Body of pancreas (tissue), 4 donors: ENCODE measurements at places on chromosomes 3 and 15. TPM values are rescaled to one million over a fixed set of nuclear protein-coding genes. Genes with fewer than 3 reads are reported as not detected.

The TRIM69 gene
- total RNA-seq: 2.9 TPM

GRCh38 chr15:40424483-40425115, 16.2 kb upstream of the BAHD1 start:
- H3K27ac ChIP-seq: no peak overlapping the region
- DNase-seq: no peak
- H3K4me1 ChIP-seq: peaks cover 27% of the 10 kb centered on the region
- no peaks in the 10 kb centered on the region for H3K27me3 ChIP-seq

DNA sequence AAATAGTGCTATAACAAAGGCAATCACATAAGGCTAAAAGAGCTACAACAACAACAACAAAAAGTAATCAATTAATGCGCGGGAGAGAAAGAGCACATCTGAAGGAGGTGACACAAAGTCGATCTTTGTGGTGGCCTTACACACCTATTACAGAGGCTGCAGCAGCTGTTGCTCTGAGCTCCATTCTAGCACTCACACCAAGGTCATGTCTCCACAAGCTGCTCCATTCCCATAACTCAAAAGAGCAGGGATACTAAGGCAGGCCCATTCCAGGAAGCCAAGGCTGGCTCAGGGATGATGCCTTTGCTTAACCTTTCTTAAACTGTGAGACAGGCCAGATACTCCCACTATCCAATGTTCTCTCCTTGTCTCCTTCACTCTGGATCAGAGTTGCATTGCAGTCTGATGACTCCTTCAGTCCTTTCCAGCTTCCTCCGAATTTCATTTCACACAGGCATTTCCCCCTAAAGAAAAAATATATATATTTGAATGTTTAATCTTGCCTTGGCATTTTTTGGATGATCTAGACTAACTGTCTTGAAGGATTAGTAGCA, 52.7 kb downstream of the SNTN start:
- H3K27me3 ChIP-seq: no peaks in the 10 kb centered on the region
- no peak overlapping the region for H3K27ac ChIP-seq
- peaks cover 9% of the 10 kb centered on the region for H3K4me1 ChIP-seq
- DNase-seq: peak; percentile 58
- H3K4me3 ChIP-seq: no peak overlapping the region

DNA sequence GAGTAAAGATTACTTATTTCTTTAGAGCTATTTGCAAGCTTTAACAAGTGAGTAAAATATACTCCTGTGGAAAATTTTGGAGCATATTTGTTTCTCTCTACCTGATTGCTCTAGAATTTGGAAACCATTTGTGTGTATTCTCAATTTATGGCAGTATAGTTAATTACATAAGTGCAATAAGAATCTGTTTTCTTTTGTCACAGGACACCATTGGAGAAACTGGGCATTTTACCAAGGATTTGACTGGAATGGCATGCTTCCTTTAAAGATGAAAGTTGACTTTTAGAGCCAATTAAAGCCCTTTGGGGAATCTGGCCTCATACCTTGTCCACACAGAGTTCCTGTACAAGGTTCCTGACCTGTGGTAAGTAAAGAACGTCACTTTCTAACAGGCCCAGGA, 38.4 kb downstream of the PAQR5 start:
- DNase-seq: no peak
- H3K4me3 ChIP-seq: no peak overlapping the region
- no peaks in the 10 kb centered on the region for H3K36me3 ChIP-seq
- H3K4me1 ChIP-seq: no peaks in the 10 kb centered on the region

DNA sequence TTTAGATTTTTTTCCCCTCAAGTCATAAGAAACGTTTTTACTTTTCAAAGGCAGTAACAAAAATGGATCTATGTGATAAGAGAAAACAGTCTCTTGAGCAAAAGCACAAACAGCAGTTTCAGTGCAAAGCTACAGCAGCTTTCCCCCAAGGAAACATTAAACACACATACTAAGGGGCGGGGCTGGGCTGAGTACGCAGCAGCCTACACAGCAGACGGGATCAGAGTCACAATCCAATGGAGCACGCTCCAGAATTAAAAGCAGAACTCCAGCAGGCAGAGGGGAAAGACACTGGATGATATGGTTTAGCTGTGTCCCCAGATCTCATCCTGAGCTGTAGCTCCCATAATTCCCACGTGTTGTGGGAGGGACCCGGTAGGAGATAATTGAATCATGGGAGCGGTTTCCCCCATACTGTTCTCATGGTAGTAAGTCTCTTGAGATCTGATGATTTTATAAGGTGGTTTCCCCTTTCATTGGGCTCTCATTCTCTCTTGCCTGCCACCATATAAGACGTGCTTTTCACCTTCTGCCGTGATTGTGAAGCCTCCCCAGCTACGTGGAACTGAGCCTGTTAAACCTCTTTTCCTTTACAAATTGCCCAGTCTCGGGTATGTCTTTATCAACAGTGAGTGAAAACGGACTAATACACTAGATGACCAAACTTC, 116.2 kb upstream of the SLCO3A1 start:
- no peaks in the 10 kb centered on the region for H3K27me3 ChIP-seq
- no peak overlapping the region for H3K27ac ChIP-seq
- no peak overlapping the region for H3K4me3 ChIP-seq
- no peak for DNase-seq

GRCh38 chr3:94307588-94307987, 244.7 kb downstream of the NSUN3 start:
- DNase-seq: no peak
- no peak overlapping the region for H3K27ac ChIP-seq
- H3K36me3 ChIP-seq: no peaks in the 10 kb centered on the region
- no peaks in the 10 kb centered on the region for H3K27me3 ChIP-seq

GRCh38 chr15:80267658-80268057, 15.6 kb upstream of the CTXND1 start:
- no peaks in the 10 kb centered on the region for H3K4me1 ChIP-seq
- DNase-seq: no peak
- H3K27me3 ChIP-seq: no peaks in the 10 kb centered on the region
